GM13976 (cell line): ENCODE measurements at places on chromosomes 12 and 14.

GRCh38 chr14:97290065-97290464 is 492.9 kb downstream of the VRK1 start:
- DNase-seq, result no peak

- peak; percentile 5 for DNase-seq
These were observed 271.6 kb upstream of the RTL1 start for GRCh38 chr14:101174980-101175606.

GRCh38 chr12:70534466-70534865 is 102.8 kb downstream of the PTPRB start:
- DNase-seq, result no peak

DNA sequence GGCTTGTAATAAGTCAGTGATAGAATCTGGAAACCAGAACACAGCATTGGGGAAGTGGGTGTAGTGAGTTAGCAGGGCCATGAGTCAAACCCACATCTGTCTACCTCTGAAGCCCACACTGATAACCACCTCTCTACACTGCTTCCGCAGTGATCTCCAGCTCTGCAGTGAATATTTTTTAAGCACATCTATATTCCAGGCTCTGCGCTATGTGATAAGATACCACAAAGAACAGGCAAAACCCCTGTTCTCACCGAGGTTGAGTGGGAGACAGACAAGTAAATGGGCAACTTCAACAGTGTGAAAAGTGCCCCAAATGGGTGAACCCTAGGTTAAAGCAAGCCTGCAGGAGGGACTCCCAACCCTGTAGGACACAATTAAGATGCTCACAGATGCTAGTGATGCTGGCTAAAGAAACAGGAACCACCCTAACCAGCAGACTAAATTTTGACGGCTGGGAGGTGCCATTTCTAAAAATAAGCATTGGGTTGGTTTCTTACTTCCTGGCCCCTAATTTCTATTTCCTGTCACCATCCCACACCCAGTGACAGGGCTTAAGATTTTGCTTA is 375.0 kb downstream of the DPF3 start:
- DNase-seq, result peak; percentile 51

GRCh38 chr14:88255798-88256197 is 67.3 kb downstream of the KCNK10 start:
- no peak for DNase-seq

GRCh38 chr12:122517877-122518276 is 8.9 kb downstream of the RSRC2 start:
- DNase-seq, result no peak

DNA sequence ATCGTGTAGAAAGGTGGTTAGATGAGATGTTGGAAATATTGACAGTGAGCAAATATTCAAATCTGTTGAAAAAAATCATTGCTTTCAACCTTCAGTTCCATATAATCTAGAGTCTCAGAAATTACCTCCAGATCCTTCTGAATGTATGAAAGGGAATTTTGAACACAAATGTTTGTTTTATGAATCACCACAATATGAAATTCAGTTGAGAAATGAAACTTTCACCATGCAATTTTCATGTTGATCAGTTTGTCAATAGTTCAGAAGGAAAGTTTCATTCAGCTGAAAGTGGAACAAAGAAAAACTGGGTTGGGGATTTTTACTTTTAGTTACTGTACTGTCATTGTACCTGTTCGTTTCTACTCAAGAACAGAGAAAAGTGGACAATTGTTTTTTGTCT is 953.6 kb downstream of the SLC6A15 start:
- DNase-seq, result no peak

DNA sequence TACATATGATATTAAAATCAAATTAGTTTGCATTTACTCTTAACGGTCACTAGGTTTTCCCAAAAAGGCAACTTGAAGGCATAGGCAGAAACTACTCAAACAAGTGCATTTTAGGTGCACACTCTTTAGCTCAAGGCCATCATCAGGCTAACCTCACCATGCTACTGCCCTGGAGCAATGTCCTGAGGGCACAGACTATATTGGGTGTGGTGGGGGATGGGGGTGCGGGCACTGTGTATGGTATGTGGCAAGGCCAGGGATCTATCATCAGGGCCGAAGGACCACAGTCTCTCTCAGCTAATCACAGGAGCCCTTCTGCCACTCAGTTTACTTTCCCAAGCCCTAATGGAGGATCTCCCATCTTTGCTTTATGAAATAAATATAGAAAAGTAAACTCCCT is 51.9 kb downstream of the SH2B3 start:
- no peak for DNase-seq

DNA sequence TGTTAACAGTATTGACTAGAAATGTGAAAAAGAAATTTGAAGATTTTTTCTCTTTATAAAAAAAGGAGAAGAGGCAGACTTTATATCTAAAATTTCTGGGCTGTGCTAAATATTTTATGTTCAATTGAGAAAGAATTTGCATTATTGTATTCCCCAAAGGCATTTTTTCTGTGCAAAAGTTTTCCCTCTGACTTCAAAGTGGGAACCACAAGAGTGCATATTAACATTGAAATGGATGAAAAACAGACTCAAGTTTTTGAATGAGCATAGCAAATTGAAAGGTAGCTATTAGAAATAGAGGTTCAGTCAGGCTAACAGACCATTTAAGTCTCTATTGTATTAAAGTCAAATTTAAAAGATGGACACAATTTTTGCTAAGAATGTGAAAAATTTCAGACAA is 95.2 kb downstream of the RASSF9 start:
- no peak for DNase-seq

DNA sequence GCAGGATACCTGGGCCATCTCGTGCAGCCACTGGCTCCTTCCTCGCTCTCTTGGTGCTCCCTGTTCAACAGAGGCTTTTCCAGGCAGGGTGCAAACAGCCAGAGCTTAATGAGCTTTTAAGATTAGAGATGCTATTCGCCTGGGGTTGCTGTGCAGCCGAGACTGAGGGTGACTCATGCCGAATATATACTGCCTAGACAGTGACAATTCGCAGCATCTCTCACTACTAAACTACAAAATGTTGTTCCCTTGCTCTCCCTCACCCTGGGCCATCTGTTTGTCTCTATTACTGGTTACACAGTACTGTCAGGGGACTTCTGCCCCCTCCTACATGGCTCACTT is 26.0 kb upstream of the TESC start:
- DNase-seq, result no peak

- DNase-seq, result no peak
These were observed 57.3 kb downstream of the NTN4 start for GRCh38 chr12:95733141-95733825.

- no peak for DNase-seq
These were observed at the start of gene CCDC85C for GRCh38 chr14:99603471-99604277. Gene CCDC85C, minus strand, starts transcription at chr14:99604207. Its CDS starts 248 bp downstream, at chr14:99603959.

GRCh38 chr14:102317564-102318248 is 1.8 kb upstream of the ZNF839 start:
- DNase-seq, result peak; percentile 17

- no peak for DNase-seq
These were observed 16.4 kb downstream of the RAB21 start for GRCh38 chr12:71771069-71771468.

DNA sequence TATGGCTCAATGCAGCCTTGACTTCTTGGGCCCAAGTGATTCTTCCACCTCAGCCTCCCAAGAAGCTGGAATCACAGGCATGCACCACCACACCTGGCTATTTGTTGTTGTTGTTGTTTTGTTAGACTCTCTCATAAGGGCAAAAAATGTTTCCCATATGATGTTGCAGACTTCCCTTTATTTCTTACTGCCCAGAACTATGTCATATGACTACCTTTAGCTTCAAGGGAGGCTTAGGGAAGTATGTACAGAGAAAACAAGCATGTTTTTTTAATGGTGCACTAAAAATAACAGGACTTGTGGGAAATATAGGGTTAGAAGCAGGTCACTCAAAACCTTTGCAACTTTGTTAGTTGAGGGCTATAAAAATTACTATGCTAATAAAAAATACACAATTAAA is 4.3 kb upstream of the GPR19 start:
- no peak for DNase-seq

DNA sequence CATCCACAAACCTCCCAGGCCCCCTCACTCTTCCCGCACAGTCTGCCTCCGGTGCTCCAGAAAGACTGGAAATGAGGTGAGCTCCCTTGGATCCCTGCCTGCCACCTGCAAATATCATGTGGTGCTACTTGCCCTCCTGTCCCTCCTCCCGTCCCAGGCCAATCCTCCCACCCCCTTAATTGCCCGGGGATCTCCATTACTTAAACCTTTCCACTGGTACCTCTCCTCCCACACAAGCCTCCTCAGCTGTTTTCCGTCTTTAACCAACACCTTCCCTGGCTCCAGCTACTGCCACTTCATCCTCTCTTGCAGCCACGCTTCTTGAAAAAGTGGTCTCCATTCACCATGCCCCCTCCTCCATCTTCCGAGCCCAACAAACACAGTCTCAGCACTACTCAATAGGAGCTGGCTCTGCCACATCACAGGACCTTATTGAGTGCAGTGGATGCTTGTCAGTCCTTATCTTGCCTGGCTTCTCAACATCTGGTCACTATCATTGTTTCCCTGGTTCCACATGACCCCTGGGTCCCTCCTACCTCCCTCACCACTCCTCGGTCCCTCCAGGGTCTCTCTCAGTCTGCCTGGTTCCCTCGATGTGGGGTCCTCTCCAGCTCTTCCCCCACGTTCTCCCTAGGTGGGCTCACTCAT is 11.5 kb downstream of the FAIM2 start:
- no peak for DNase-seq

- no peak for DNase-seq
These were observed 270.6 kb downstream of the PAWR start for GRCh38 chr12:79420146-79420618.
